Motor neuron (in vitro differentiated cells): ENCODE measurements at places on chromosomes 5 and 9. TPM values are rescaled to one million over a fixed set of nuclear protein-coding genes. Genes with fewer than 3 reads are reported as not detected.
A peak's percentile ranks its signal among the peaks of the same experiment; 100 is the strongest.

Gene OLFML2A
- 14.3 and 19.5 TPM in 2 replicates for total RNA-seq

Gene RASEF
- total RNA-seq = 3.4 and 3.9 TPM in 2 replicates

- no peak for ATAC-seq
Measured at GRCh38 chr5:148145916-148146315, 22.4 kb upstream of the SPINK14 start.

DNA sequence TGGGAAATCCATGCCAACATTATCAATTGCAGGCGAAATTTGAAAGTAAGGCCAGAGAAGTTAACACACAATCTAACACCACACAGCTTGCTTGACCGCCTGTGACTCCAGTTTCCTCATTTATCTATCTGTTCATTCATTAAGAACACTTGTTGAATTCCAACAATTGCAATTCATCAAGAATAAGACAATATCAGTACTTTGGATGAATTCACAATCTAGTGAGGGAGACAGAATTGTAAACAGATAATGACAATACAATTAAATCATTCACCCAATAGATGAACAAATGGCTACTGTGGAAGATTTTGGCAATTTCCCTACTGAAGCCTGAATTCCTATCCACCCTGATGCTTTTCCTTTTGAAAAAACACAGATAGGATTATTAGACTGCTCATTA is 181.6 kb downstream of the TRIM36 start:
- no peak for ATAC-seq

DNA sequence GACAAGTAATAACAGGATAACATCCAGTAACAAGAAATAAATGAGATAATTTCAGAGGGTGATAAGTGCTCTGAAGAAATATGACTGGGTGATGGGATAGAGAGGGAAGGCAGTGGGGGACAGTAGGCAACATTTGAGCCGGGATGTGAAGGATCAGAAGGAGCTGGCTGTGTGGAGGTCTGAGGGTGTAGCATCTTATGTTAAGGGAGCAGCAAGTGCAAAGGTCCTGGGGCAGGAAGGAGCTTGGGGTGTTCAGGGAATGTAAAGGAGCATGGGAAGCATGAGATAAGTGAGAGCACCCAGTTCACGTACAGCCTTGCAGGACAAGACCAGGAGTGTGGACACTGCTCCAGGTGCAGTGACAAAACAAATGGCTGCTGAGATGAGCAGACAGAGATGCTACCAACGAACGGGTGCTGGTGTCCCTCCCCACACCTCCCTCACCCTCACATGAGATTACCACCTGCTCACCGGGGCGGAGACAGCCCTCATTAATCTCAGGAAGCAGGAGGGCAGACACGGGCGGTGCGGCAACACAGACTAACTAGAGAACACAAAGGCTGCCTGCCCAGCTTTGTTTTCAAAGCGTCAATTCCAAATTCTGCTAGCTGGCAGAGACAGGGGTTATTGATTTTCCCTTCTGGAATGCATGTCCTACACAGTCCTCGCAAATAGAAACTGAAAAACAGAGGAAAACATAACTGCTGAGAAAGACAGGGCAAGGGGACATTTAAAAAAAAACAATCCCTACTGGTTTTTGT is 298.1 kb upstream of the PANK3 start:
- ATAC-seq = peak; percentile 80

- no peak for ATAC-seq
Measured at GRCh38 chr9:37621273-37622121, 29.1 kb upstream of the TOMM5 start.

Gene DMAC1
- total RNA-seq = 22.9 and 24.2 TPM in 2 replicates

- no peak for ATAC-seq
Measured at GRCh38 chr5:168137265-168137664, 154.2 kb upstream of the WWC1 start.

Gene SH3TC2
- 1.6 and 7.1 TPM in 2 replicates for total RNA-seq

Gene PSD2
- total RNA-seq = 3.7 and 4.4 TPM in 2 replicates

- no peak for ATAC-seq
Measured at GRCh38 chr5:155211764-155212163, 198.2 kb downstream of the KIF4B start.

Gene RAD17
- total RNA-seq = 41.3 and 42.9 TPM in 2 replicates

Gene REEP2
- total RNA-seq = 66.3 and 68.3 TPM in 2 replicates

Gene IL4
- not detected in 2 replicates for total RNA-seq

GRCh38 chr9:35729700-35730485 is 2.1 kb downstream of the TLN1 start:
- ATAC-seq = no peak
